Fibroblast of skin of left biceps (primary cell): ENCODE measurements at places on chromosomes 16 and 17.

DNA sequence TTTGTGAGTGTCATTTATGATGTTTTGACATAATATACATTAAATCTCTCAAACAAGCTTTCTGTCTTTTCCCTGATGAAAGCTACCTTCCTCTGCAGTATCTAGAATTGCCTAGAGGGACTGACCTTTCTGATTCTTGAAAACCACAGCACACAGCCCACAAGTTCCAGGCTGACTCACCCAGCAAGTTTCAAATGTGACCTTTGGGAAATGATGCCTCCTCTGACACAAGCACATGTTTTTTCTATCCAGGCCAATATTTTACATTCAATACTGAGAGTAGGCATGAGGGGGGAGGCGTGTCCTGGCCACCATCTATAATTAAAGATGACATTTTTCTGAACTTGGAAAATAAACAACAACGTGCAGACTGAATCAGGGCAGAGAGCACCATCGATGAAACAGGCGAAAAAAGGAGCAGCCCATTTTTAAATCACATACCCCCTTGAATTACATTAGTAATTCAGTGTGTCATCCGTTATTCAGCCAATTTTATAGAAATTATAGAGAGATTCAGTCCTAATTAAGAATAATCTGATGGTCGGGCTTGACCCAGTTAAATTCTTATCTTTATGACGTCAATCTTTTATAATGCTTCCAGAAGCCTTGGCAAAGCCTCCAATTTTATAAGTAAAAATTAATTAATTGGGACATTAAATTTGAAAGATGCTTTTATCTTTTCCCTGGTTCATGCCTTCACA lies 292.6 kb upstream of the CDH11 start:
- DNase-seq: peak; percentile 71

- DNase-seq: no peak
Measured at GRCh38 chr16:81748476-81749198, 30.5 kb upstream of the PLCG2 start.

DNA sequence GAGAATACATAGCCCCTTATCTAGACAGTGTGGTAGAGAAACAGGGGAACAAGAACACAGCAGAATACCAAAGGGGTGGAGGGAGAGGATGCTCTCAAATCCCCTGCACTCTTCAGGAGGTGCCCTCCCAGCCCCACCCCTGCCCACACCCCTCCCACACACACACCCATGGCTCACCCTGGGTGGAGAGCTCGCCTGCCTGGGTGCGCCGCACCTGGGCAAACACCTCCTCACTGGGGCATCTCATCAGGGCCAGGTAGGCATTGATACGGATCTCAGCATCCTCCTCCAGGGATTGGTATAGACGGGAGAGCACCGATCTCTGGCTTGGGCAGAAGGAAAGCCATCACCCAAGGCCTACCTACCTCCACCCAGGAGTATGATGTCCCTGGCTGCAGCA lies 95.2 kb downstream of the LITAF start:
- no peak for DNase-seq

GRCh38 chr16:27634779-27635178 lies 84.8 kb downstream of the KATNIP start:
- no peak for DNase-seq

DNA sequence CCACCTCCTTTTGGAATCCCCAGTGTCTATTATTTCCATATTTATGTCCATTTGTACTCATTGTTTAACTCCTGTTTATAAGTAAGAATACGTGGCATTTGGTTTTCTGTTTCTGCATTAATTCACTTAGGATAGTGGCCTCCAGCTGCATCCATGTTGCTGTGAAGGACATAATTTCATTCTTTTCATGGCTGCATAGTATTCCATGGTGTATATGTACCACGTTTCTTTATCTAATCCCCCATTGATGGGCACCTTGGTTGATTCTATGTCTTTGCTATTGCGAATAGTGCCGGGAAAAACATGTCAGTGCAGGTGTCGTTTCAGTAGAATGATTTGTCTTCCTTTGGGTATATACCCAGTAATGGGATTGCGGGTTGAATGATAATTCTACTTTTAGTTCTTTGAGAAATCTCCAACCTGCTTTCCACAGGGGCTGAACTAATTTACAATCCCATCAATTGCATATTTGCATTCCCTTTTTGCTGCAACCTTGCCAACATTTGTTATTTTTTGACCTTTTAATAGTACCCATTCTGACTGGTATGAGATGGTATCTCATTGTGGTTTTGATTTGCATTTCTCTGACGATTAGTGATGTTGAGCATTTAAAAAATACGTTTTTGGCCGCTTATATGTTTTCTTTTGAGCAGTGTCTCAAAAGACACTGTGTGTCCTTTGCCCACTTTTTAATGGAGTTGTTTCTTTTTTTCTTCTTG lies 373.2 kb upstream of the TNRC6C start:
- DNase-seq: no peak
